ENCODE measurements at places on chromosomes 1 and 21. TPM values are rescaled to one million over a fixed set of nuclear protein-coding genes. Genes with fewer than 3 reads are reported as not detected.

SPATA21 gene
- not detected for total RNA-seq

KISS1 gene
- total RNA-seq, result not detected

TFAP2E gene
- total RNA-seq, result 0.30 TPM

BEST4 gene
- 0.49 TPM for total RNA-seq

TNFRSF1B gene
- total RNA-seq, result not detected

TTC22 gene
- 3.1 TPM for total RNA-seq

C1orf141 gene
- not detected for total RNA-seq

PKLR gene
- not detected for total RNA-seq

KCNJ6 gene
- 0.28 TPM for total RNA-seq

TRIM67 gene
- total RNA-seq, result not detected

GSTM1 gene
- total RNA-seq, result not detected

TSACC gene
- total RNA-seq, result 3.6 TPM

SYCP1 gene
- not detected for total RNA-seq

TAL1 gene
- not detected for total RNA-seq

ARID1A gene
- 56.9 TPM for total RNA-seq

LRRC71 gene
- not detected for total RNA-seq

SPAG17 gene
- not detected for total RNA-seq

TOR3A gene
- 24.9 TPM for total RNA-seq

TOMM40L gene
- total RNA-seq, result 12.3 TPM

C1orf174 gene
- total RNA-seq, result 22.4 TPM

SPRR2B gene
- total RNA-seq, result not detected

PCBP3 gene
- 3.7 TPM for total RNA-seq

HAO2 gene
- not detected for total RNA-seq

SPRR4 gene
- not detected for total RNA-seq

OR14I1 gene
- total RNA-seq, result not detected

ZRANB2 gene
- total RNA-seq, result 164 TPM

SLAMF8 gene
- total RNA-seq, result not detected

FCRL5 gene
- total RNA-seq, result not detected

RGS8 gene
- total RNA-seq, result not detected

PTPN7 gene
- total RNA-seq, result not detected

UMODL1 gene
- total RNA-seq, result not detected

FMO5 gene
- total RNA-seq, result 0.86 TPM

C1orf185 gene
- total RNA-seq, result not detected

CA6 gene
- total RNA-seq, result not detected

PRDM16 gene
- total RNA-seq, result not detected

NCMAP gene
- total RNA-seq, result not detected

TFF2 gene
- not detected for total RNA-seq

C1orf232 gene
- total RNA-seq, result not detected

BGLAP gene
- total RNA-seq, result 2.6 TPM

LCE2A gene
- not detected for total RNA-seq

GPR3 gene
- 0.65 TPM for total RNA-seq

SMPDL3B gene
- 2.6 TPM for total RNA-seq

USP21 gene
- total RNA-seq, result 36.6 TPM

DUSP23 gene
- total RNA-seq, result 119 TPM

TMEM52 gene
- total RNA-seq, result 0.91 TPM

FAM72B gene
- 8.6 TPM for total RNA-seq

TDRD5 gene
- 0.12 TPM for total RNA-seq

ZNF670 gene
- 7.1 TPM for total RNA-seq

EPHA10 gene
- total RNA-seq, result 0.74 TPM

WASF2 gene
- 154 TPM for total RNA-seq

TTLL10 gene
- not detected for total RNA-seq
